ENCODE measurements at places on chromosomes 12 and 14.

GRCh38 chr12:121443193-121443870 is 43.4 kb downstream of the RNF34 start:
- DNase-seq: peak; percentile 67

GRCh38 chr12:52156757-52157565 is 34.9 kb downstream of the KRT80 start:
- DNase-seq: peak; percentile 21

DNA sequence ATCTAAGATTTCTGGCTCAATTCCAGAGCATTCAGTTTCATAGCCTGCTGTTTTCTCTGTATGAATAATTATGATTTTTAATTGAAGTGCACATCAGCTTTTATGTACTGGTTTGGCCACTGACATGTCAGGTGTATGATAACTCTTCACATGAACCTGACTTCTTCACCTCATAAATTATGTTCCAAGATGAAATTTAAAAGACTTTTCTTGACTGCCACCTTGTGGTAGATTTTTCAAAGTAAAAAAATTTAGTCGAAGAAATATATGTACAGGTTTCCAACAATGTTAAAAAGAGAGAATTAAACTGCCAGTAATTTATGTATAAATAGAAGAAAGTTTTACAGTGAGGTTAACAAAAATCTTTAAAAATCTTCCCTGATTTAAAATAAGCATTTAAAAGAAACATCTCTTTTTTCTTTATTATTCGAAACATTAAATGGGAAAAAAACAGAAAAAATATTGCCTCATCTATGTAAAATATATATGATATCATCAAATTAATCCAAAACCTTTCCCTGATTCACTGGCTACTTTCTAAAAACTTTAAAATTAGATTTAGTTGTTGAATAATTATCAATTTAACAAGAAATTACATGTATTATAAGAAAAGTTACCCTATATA is 124.9 kb upstream of the ATXN7L3B start:
- DNase-seq: no peak

DNA sequence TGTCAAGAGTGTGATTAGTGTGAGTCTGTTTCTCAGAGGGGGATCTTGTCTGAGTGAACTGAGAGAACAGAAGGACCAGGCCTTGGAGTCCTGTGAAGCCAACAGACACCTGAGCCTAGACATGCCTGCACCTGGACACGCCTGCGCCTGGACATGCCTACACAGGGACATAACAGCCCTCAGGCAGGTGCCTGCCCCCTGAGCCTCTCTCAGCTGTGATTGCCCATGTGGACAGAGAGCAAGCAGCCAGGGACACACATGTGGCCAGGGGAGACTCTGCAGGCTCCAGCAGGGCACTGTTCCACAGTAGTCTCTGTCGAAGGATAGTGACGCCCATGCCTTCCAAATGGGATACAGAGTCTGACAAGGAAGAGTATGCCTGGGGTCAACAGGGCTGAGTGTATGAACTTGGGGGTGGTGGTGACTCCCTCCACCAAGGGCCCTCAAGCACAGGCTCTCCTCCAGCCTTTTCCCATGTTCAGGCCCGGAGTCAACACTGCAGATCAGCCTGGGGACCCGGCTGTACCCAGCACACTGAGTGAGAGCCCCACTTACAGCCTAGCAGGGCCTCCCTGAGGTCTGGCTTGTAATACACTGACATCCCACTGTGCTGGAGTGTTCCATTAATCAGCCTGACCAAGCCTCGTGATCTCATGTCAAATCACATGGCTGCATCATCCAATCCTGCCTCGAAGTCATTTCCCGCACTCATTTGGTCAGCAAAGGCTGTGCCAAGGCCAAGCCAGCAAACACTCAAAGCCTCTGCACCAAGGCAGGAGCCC is 173.0 kb downstream of the CALM1 start:
- no peak for DNase-seq

DNA sequence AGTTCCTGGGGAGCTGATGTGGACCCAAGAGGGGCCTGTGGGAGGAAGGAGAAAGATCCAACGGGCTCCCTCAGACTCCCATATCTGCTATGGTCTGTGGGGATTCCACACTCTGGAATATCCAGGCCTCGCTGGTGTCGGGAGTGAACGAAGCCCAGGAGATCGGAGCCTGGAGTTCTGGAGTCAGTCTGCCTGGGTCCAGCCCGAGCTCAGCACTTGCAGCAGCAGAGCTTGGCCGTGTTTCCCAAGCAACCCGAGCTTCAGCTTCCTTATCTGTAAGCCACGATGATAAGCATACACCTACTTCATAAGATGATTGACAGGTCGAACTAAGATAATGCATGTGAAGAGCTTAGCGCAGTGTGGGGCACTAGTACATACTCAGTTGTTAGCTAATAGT is 10.1 kb downstream of the LTBP2 start:
- no peak for DNase-seq

DNA sequence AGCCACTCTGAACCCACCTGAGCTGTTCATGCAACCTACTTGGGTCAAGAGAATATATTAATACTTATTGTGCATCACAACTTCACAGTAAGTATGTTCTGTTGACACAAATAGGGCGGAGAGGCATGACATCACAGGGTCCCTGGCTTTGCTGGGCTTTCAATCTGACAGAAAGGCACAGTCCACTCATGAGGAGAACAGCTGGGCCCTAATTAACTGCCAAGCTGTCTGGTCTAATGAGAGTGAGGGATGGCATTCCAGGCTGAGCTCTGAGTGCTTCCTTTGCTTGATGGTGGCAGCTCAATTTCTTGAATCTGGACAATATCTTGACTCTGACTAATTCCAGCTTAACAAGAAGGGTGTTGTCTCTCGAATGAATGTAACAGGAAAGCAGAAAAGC is 2.0 kb downstream of the EFCAB11 start:
- DNase-seq: no peak

GRCh38 chr12:51949342-51950030 is 2.0 kb upstream of the ACVR1B start:
- no peak for DNase-seq

GRCh38 chr14:59529189-59529588 is 44.9 kb downstream of the JKAMP start:
- DNase-seq: no peak

- DNase-seq: no peak
Observed at GRCh38 chr14:73143617-73144016, 7.3 kb downstream of the PSEN1 start.

DNA sequence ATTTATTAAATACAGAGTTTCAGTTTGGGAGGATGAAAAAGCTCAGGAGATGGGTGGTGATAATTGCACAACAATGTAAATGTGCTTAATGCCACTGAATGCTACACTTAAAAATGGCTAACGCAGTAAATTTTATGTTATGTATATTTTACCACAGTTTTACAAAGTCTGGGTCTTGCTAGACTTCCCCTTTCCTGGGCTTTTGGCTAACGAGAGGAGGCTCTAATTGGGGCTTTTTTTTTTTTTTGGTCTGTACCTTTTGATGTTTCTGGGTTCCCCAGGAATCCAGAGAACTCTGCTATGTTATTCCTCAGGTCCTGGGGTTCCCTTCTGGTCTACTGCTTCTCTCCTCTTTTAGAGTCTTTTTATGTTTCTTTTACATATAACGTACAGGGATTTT is 355.5 kb downstream of the CACNA1C start:
- DNase-seq: no peak

- DNase-seq: no peak
Observed at GRCh38 chr12:27161458-27162228, 79.3 kb upstream of the C12orf71 start.

DNA sequence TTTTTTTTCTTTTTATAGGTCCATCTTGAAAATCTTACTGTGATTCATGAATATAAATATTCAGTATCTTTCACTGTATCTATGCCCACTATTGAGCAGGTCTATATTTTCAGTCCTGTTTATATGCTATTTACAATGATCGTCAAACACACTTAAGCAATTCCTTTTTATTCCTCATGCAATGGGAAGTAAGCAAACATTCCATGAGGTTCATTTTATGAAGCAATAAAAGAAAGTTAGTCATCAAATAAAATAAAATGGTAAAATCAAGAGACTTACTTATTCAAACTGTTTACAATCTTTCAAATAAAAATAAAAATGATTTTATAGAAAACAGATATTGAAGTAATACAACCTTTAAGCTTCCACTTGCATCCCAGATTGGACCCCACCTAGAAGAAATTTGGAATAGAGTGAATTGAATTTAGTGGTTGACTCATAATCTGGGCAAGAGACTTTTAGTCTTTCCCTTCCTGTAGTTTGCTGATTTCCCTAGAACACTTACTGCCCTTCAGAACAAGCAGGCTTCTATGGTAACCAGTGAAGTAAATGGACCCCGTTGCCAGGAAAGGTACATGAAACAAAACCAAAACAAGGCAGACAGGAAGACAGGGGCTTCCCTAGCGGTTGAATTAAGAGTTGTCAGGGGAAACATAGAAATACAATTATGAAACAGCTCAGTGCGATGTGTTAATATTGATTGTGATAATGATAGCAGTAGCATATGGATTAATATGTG is 241.0 kb upstream of the ATP2B1 start:
- DNase-seq: no peak

DNA sequence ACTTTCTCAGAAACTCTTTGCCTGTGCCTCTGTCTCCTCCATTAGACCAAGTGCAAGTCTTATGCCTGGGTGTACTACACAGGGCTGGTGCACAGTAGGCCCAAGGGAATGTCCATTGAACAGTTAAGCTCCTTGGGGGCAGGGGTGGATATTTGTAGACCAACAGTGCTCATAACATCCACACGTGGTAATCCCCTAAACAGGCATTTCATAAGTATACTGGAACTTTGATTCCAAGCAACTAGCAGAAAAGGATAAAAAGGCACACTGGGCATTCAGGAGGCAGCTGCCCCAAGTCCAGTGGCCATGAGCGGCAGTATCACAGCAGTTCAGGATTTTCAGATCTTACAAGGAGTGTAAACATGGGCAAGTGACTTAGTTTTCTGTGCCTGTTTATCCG is 16.8 kb downstream of the NUAK1 start:
- no peak for DNase-seq

DNA sequence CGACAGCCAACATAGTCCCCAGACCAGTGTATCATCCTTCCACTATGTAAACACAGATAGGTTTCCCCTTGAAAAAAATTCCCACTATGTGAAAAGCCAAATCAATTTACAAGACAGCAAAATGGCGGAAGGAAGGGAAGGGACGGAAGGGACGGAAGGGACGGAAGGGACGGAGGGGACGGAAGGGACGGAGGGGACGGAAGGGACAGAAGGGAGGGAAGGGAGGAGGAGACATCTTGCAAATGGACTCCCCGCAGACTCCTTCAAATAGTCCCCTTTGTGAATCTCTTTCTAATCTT is 75.3 kb downstream of the NINJ2 start:
- no peak for DNase-seq

DNA sequence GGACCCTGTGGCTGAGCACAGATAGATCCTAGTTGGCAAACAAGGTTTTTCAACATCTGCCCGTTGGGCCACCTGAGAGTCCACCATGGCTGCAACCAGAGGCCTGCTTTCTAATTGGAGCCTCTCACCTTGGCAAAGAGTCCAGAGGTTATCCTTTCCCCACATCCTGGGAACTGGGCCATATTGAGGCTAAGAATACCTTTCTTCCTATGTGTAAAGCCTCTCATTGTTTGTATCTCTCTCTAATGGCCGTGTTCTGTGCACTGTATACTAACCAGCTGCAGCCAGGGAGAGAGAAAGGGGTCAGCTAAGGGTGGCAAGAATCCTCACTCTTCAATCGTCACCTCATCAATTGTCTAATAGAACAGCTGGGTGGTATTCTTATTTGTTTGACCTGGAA is 79.1 kb upstream of the ST8SIA1 start:
- DNase-seq: no peak

DNA sequence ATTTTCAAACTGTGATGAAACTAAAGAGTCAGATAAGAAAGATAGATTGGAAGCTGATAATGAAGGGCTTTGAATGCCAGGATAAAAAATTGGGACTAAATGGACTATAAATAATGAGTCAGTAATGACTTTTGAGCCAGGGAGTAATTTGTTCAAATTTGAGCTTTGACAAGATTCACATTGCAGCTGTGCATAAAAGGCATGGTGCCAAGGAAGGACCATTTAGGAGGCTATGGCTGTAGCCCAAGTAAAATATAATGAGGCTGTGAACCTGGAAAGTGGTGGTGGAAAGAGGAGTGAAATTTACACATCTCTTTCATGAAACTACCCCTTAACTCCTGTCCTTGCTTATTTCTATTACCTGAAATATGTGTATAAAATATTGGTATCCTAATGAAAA is 218.5 kb downstream of the SLC6A15 start:
- no peak for DNase-seq

DNA sequence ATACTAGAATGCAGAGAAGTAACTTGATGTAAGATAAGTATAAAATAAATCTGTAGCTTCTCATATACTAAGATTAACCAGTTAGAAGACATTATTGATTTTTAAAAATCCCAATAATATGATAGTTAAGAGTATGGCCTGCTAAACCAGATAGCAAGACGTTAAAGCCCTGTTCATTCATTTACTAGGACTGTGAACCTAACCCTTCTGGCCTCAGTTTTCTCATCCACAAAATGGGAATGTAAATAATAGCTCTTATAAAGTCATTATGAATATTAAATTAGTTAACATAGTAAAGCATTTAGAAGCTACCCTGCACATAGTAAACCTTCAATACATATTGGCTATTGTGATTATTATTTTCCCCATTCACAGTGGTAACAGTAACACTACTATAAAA is 6.0 kb upstream of the PRMT5 start:
- DNase-seq: no peak

- no peak for DNase-seq
Observed at GRCh38 chr14:104465482-104466390, 113.8 kb upstream of the C14orf180 start.

DNA sequence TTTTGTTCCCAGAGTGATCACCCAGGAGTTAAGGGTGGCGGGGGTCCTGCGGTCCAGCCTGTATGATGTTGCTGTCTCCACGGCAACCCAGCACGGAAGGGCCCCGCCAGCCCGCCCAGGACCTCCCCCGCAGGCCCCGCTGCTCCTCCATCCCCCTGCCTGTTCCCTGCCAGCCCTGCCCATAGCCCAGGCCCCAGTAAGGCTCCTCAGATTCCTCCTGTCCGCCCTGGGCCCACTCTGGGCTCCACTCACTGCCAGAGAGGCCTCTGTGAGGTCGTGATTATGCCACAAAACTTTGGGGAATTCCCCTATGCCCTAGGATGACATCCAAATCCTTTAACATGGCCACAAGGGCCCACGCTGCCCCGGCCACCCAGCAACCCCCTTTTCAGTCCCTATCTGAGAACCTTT is 20.8 kb downstream of the HSP90AA1 start:
- no peak for DNase-seq

GRCh38 chr14:43692706-43693105 is 814.4 kb downstream of the FSCB start:
- no peak for DNase-seq

- no peak for DNase-seq
Observed at GRCh38 chr12:56248711-56249110, 9.5 kb downstream of the ANKRD52 start.

- DNase-seq: no peak
Observed at GRCh38 chr12:21895651-21896050, 45.6 kb downstream of the ABCC9 start.

Measured in amygdala (tissue), 56 donors.